Esophagus muscularis mucosa (tissue), 4 donors: ENCODE measurements at places on chromosomes 6 and 20. TPM values are rescaled to one million over a fixed set of nuclear protein-coding genes. Genes with fewer than 3 reads are reported as not detected.

DNA sequence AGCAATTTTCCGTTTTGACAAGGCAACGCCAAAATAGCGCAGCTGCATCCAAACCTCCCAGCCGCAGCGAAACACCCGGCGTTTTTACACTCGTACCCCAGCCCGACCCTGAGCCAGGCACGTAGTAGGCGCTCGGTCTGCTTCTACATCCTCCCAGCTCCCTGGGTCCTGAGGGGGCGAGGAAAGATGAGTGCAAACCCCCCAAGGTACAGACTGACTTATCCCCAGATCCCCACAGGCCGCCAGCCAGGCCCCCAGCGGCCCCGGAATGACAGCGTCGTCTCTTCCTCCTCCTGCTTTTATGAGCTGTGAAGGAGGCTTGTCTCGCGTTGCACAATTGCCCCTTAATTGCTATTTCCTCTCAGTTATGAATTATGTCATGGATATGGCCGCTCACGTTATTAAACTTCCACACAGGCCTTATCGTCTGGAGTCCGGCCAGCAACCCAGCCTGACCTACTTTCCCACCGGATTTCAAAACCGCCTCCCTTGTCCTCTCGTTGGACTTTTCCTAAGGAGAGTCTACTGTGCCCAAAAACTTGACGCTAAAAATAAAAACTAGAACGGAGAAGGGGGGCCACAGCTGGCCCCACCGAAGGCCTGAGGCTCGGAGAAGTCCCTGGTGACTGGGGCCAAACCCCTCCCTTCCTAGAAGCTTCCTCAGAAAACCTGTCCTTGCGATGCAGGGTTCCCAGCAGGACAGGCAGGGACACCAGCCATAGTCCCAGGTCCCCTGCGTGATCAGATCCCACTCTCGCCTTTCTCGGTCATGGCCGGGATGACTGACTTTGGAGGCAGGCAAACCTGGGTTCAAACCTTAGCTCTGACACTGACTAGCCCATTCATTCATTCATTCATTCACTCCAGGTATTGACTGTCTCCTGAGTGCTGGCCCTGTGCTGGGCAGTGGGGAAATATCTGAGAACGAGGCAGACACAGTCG is 130.9 kb upstream of the PTPN1 start:
- DNase-seq, result peak; percentile 98
- peaks cover 21% of the 10 kb centered on the region for H3K4me1 ChIP-seq
- H3K4me3 ChIP-seq, result peak overlapping the region; percentile 23
- H3K27me3 ChIP-seq, result no peaks in the 10 kb centered on the region

DNA sequence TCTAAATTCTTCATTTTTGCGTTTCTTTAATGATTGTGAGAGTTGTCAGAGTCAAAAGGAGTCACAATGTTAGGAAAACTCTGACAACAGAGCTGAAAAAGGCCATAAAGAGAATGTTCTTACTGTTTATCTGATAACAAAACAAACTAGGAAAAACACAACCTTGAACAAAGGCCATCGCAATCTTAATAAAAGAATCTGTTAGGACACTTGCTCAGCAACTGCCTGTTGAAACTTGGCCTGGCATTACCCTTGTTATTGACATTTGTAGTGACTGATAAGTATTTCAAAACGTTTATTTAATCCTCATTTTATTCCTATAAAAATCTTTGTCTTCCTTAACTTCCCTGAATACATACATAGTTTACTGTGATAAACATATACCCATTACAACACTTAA is 15.7 kb downstream of the GSTA1 start:
- no peak overlapping the region for H3K27ac ChIP-seq
- DNase-seq, result no peak
- H3K4me3 ChIP-seq, result no peak overlapping the region
- no peaks in the 10 kb centered on the region for H3K27me3 ChIP-seq

- DNase-seq, result no peak
- no peaks in the 10 kb centered on the region for H3K36me3 ChIP-seq
- no peak overlapping the region for H3K4me3 ChIP-seq
- H3K27me3 ChIP-seq, result no peaks in the 10 kb centered on the region
Measured at GRCh38 chr6:69863766-69864165, 2.6 kb upstream of the COL19A1 start.

DNA sequence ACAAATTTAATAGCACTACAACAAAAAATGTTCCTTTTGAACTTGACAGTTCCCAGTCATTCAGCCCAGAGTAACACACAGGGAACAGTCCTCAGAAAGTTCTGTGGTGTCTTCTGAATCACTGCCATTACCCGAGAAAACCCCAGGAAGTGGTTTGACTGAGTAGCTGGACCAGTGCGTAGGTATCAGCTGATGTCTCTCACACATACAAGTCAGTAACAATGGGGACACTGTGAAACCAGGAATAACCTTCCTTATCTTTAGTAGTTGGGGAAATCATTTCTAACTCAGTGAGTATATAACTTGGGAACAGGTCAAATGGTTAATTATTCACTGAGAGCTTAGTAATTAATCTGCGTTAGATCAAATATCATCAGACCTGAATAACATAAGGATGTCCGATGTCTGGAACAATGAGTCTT is 73.1 kb downstream of the HIVEP2 start:
- H3K36me3 ChIP-seq, result no peaks in the 10 kb centered on the region
- no peak for DNase-seq
- H3K4me1 ChIP-seq, result peaks cover 55% of the 10 kb centered on the region
- H3K27me3 ChIP-seq, result no peaks in the 10 kb centered on the region
- H3K27ac ChIP-seq, result peak overlapping the region; percentile 1
- no peak overlapping the region for H3K4me3 ChIP-seq

Gene NHLRC1
- 0.50 TPM for total RNA-seq

DNA sequence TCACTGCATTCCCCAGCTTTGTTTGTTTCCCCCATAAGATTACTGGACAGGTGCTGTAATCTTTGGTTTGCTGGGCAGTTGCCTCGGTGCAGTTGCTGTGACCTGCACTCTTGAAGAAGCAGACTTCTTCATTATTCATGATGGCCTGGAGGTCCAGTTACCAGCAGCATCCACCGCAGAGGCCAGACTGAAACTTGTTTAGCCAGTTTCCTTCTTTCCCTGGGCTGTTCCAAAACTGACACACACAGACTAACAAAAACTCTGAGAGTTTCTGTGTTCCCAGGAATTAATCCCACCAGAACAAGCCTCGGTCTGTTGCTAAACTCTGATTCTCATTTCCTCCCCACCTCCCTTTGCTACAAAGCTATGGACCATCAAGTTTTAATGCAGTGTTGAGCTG is 144.1 kb downstream of the QRSL1 start:
- H3K27me3 ChIP-seq, result no peaks in the 10 kb centered on the region
- no peak overlapping the region for H3K4me3 ChIP-seq
- no peak for DNase-seq

DNA sequence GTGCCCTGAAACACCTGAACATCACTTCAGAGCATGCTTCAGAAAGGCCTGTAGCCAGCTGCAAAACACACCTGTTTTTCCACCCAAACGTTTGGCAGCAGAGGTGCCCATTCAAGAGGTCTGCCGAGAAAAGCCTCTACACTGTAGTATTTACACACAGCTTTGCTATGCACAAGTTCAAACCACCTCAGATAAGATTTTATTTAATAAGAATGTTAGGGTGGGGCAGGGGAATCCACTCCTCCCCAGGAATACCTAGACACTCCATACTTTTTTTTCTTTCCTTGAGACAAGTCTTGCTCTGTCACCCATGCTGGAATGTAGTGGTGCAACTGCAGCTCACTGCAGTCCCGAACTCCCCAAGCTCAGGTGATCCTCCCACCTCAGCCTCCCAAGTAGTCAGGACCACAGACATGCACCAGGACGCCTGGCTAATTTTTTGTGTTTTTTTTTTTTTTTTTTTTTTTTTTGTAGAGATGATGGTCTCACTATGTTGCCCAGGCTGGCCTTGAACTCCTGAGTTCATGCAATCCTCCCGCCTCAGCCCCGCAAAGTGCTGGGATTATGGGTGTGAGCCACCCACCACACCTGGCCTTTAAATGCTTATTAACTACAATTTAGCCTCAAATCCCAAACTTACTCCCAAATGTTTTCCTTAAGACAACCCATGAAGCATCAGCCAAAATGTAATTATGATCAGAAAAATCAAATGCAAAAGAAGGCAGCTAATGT is 9.7 kb downstream of the MRPL14 start:
- no peak overlapping the region for H3K4me3 ChIP-seq
- peaks cover 13% of the 10 kb centered on the region for H3K36me3 ChIP-seq
- H3K4me1 ChIP-seq, result peaks cover 57% of the 10 kb centered on the region
- H3K27ac ChIP-seq, result no peak overlapping the region

DNA sequence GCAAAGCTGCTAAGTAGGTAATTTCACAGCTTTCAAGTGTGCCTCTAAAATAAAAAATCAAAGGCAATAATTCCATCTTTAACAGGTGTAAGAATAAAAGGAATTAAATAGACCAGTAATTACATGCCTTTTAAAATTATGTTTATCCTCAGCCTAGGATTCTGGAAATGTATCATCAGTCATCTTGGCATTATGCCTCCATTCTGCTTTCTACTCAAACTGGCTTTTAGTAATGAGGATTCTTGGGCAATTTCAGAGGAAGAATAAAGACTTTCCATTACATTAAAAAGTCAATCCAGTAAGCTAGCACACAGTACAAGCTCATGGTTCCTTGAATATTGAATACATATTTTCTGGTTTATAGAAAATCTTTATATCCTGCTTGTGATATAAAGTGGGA is 44.7 kb downstream of the GSTA2 start:
- no peak overlapping the region for H3K4me3 ChIP-seq
- DNase-seq, result no peak
- no peaks in the 10 kb centered on the region for H3K4me1 ChIP-seq

DNA sequence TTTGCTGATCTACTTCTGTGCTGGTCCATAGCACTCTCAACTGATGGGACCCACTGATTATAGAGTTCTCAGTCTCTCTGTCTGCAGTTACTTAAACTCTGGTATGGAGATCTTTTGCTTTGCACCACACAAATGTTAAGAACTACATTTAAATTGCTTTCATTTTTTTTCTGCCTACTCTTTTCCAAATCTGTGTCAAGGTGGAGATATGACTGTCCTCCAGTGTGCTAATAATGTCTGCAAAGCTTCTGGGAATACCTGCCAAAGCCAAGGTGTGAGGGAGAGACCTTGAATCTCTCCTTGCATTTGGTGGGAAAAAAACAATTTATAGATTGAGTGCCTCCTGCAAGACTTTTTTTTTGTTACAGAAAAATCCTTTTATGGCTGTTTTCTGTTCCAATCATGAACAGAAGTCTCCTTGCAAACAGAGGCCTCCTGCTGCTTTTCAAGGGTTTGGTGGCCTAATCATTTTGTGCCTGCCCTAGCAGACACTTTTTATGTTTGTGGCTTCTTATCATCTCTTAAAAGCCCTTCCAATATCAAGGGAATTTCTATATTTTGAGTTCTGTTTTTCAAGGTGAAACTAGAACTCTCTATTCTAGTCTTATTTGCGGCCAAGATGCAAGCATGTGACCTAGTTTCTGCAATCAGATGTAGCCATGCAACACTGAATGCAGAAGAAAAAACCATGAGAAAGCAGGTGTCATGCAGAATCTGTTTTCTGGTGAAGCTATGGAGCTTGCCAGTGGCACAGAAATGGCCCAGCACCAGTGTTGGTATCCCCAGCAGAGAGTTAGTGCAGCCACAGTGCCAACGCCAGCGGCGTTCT is 23.2 kb upstream of the AKIRIN2 start:
- DNase-seq, result no peak
- no peaks in the 10 kb centered on the region for H3K36me3 ChIP-seq
- H3K4me1 ChIP-seq, result peaks cover 21% of the 10 kb centered on the region

Gene SLC26A8
- total RNA-seq, result not detected

DNA sequence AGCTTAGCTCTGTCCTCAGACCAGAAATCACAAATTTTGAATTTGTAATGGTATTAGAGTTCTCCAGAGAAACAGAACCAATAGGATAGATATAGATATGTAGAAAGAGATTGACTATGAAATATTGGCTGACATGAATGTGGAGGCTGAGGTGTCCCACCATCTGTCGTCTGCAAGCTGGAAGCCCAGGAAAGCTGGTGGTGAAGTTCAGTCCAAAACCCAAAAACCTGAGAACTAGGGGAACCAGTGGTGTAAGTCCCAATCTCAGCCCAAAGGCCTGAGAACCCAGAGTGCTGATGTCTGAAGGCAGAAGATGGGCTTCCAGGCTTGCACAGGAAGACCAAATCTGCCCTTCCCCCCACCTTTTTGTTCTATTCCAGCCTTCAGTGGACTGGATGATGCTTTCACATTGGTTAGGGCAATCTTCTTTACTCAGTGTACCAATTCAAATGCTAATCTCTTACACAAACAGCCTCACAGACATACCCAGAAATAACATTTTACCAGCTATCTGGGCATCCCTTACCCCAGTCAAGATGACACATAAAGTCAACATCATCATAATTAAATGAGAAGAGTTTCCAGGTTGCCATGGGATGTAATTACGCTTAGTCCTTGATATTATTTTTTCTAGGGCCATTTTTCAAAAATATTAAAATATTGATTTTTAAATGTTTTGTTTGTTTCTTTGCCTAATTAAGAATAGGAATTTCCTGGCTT is 570.8 kb downstream of the UTRN start:
- no peaks in the 10 kb centered on the region for H3K4me1 ChIP-seq
- H3K36me3 ChIP-seq, result peaks cover 15% of the 10 kb centered on the region
- no peak overlapping the region for H3K4me3 ChIP-seq
- DNase-seq, result no peak

GRCh38 chr20:4966826-4967751 is 34.2 kb downstream of the SLC23A2 start:
- no peak overlapping the region for H3K27ac ChIP-seq
- H3K4me1 ChIP-seq, result peaks cover 8% of the 10 kb centered on the region
- no peaks in the 10 kb centered on the region for H3K27me3 ChIP-seq
- DNase-seq, result no peak
